ENCODE measurements at places on chromosomes 4 and X.

- DNase-seq: peak; percentile 80
Measured at GRCh38 chrX:54182864-54183613, at the start of gene FAM120C. FAM120C (minus strand) TSS chrX:54183254; CDS start chrX:54183198, 56 bp downstream.

- peak; percentile 10 for DNase-seq
Measured at GRCh38 chr4:84651499-84651898, 68.6 kb downstream of the CDS1 start.

DNA sequence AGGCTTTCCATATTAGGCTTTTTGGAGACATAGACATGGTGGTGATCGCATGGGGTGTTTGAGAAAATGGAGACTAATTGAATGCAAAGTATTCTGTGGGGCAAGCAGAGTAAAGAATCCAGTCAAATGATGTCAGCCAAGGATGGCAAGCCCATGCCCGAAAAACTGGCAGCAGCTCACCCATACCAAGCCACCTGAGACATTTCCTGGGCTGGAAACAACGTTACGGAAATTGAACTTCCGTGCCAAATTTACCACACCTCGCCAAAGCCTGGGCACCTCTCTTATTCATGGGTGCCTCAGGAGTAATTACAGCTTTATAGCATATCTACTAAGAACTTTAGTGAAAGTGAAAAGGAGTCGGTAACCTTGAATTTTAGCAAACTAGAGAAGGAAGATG is 166.4 kb downstream of the CBR4 start:
- DNase-seq: no peak

GRCh38 chr4:145883101-145883694 is 55.4 kb downstream of the ZNF827 start:
- no peak for DNase-seq

GRCh38 chr4:183396227-183396637 is 48.2 kb upstream of the CDKN2AIP start:
- DNase-seq: peak; percentile 36

GRCh38 chrX:69551421-69552009 is 47.4 kb downstream of the NALF2 start:
- no peak for DNase-seq

DNA sequence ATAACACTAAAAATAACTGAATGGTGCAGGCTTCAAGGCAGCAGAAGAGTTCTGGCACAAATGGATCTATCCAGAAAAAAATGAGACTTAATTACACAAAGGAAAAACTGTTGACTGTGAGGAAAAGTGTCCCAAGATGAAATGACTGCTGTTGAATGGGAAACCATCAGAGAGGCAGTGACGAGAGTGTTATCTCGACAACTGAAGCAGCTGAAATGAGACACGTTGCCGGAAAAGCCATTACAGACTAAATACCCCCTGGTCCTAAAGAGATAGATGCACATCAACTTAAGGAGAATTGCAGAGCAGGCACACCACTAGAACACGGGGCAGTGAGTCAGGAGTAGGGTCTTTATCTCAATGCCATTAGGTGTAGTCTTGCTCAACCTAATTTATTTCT is 277.8 kb downstream of the DMD start:
- no peak for DNase-seq

- DNase-seq: no peak
Measured at GRCh38 chr4:85092943-85093342, 126.5 kb upstream of the WDFY3 start.

DNA sequence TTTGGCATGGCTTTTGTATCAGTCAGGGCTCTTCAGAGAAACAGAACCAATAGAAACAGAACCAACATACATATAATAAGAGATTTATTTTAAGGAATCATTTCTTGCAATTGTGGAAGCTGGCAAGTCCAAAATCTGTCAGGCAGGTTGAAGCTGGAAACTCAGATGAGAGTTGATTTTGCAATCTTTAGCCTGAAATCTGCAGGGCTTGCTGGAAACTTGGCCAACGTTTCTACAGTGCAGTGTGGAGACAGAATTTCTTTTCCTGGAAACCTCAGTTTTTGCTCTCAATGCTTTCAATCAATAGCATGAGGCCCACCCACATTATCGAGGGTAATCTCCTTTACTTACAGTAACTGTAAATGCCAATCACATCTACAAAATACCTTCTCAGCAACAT is 45.4 kb downstream of the COMMD8 start:
- no peak for DNase-seq

All from lung microvascular endothelial cell (primary cell).